Hematopoietic multipotent progenitor cell treated with erythropoietin and hydrocortisone succinate and interleukin-3 and kit ligand, for 15 days (in vitro differentiated cells): ENCODE measurements at places on chromosomes 4 and X.

GRCh38 chr4:166895771-166896170 is 338.5 kb downstream of the SPOCK3 start:
- DNase-seq: no peak

DNA sequence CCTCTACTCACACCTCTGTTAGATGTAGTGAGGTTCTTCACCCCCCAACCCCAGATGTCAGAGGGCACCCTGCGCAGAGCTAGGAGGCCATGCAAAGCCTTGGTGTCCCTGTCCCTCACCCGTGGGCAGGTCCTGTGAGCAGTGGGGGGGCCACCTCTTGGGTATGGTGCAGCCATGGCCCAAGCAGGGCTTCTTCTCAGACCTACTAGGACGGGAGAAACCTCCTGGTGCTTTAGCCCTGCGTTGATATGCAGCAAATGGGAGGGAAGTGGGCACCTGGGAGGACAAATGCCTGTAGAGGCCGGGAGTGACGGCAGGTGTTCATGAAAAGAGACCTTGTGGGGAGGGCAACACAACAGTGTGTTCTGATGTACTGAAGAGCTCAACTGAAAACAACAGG is 38.5 kb upstream of the MSANTD1 start:
- no peak for DNase-seq

DNA sequence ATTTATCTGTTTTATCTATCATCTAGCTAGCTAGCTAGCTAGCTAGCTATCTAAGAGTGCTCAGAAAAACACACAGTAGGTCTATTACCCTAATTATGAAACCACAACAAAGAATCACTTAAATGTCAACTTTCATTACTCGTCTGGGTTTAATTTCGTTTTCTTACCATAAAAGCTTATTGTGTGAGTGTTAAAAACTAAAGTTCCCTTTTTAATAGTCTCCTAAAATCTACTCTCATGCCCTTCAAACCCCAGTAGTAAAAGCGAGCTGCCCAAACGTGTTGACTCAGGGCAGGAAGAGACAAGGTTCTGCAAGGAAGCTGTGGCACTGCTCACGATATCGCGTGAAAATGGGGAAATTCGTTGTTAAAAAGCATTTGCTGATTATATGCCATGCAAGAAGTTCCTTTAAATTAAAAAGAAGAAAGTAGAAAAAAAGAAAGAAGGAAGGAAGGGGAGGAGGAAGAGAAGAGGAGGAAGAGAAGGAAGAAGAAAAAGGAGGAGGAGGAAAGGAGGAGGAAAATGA is 595 bp downstream of the MBNL3 start:
- peak; percentile 51 for DNase-seq

DNA sequence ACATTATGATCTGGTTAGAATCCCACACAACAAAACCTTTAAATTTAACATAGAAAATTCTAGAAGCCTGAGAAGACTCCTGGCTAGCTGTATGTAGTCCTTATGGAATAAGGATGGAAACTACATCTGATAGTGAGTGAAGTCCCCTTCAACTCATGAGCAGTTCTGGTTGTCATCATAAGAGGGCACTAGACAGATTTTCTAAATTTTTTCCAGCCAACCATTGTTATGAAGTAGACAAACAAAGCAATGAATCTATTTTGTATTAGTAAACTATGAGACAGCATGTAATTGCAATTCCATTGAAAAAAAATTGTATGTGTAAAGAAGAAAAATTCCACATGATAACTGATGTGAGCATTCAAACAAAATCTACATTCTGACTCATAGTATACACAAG is 35.2 kb downstream of the PWWP3B start:
- DNase-seq: no peak

- DNase-seq: no peak
These were observed 1477.0 kb downstream of the PCDH7 start for GRCh38 chr4:32196950-32197688.

DNA sequence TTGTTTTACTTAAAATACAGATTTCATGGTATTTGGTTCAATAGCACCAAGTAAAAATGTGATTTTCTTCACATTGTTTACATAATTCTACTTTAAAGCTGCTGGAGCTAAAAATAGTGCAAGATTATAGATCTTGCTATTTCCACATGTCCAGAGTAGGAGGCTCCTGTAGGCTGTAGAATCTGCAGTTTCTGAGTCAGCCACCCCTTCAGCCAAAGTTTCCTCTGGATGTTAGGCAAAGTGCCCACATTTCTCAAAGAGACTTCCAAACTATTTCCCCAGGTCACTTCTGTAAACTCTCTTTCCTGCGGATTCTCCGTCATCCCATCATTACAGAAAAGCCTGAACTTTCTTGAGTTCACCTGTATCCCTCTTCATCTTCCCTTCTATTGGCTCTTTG is 342.5 kb upstream of the FSTL5 start:
- no peak for DNase-seq

- no peak for DNase-seq
These were observed 18.1 kb downstream of the SOWAHB start for GRCh38 chr4:76879731-76880364.

- DNase-seq: no peak
These were observed 24.8 kb downstream of the PDGFC start for GRCh38 chr4:156946516-156947424.

DNA sequence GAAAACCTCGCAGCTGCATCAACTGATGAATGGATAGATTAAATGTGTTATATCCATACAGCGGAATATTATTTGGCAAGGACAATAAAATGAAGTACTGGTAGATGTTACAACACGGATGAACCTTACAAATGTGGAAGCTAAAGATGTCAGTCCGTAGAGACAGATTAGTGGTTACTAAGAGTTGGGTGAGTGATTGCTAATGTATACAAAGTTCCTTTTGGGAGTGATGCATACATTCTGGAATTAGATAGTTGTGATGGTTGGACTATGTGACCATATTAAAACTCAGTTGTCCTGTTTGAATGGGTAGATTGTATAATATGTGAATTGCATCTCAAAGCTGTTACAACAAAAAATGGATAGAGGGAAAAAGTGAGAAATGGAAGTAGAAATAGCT is 2.8 kb downstream of the FIP1L1 start:
- DNase-seq: no peak

DNA sequence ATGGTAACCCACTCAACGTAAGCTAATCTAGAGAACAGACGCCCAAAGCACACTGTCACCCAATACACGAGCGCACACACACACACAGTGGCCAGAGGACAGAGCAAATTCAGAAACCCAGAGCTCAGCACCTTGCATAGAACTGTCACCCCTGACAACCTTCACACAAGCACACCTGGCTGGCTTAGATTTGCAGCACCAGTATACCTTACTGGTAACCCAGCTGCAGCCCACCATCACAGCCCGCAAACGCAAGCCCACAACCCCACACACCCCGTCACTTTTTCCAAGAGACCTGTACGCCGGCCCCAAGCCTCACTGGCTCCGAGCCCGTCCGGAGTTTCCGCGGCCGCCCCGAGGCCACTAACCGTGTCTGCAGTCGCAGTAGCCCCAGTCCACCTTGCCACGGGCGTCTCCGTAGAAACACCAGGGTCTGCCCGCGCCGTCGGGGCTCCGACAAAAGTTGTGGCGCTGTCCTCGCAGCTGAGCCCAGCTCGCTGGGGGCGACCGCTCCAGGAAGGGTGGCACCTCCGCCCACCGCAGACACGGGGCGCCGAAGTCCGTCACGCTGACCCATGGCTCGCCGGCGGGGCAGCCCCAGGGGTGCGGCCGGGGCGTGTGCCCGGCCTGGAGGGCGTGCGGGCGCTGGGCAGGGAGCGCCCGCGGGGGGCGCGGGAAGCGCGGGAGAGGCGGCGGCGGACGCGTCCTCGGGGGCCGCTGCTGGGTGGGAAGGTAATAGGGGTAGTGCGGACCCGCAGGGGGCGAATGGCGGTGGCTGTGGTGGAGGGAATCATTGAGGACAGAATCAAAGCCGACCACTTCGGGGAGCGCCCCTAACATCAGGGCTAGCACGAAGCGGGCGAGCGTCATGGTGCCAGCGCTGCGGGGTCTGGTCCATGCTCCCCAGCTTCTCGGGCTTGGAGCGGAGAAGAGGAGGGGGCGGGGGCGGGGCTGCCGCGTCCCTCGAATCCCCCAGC is 664 bp downstream of the PRSS12 start:
- DNase-seq: no peak

- DNase-seq: peak; percentile 70
These were observed 8.9 kb upstream of the RENBP start for GRCh38 chrX:153953342-153953830.

DNA sequence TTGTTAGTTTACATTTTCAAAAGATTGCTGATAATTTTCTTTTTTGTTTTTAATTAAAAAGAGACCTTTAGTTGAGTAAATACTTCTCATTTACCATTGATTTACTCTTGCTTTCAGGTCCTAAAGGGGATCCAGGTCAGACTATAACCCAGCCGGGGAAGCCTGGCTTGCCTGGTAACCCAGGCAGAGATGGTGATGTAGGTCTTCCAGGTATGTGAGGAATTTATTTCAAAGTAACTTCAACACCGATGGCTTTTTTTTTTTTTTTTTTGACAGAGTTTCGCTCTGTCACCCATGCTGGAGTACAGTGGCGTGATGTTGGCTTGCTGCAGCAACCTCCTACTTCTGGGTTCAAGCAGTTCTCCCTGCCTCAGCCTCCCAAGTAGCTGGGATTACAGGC is 135.1 kb downstream of the IRS4 start:
- no peak for DNase-seq

DNA sequence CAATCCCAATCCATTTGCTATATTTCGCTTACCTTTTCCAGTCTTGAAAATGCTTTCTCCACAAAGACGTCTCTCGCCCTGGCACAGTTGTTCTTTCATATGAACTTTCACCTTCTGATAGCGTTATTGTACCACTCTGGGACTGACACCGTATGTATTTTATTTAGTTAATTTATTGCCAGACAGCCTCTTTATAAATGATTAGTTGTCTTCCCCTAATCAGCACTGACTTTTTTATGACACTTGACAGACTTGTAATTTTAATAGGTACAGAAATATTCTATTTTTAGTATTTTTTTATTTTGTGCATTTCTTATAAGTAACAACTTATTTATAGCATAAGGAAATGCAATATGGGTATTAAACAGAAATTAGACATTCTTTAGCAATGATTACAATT is at the start of gene GIMD1:
GIMD1 (minus strand) TSS at position 101 of the 400 bp plus-strand sequence. CDS start 1,343 bp downstream, outside the sequence.
- DNase-seq: no peak

- no peak for DNase-seq
These were observed 49.8 kb upstream of the PRSS48 start for GRCh38 chr4:151227172-151227571.

DNA sequence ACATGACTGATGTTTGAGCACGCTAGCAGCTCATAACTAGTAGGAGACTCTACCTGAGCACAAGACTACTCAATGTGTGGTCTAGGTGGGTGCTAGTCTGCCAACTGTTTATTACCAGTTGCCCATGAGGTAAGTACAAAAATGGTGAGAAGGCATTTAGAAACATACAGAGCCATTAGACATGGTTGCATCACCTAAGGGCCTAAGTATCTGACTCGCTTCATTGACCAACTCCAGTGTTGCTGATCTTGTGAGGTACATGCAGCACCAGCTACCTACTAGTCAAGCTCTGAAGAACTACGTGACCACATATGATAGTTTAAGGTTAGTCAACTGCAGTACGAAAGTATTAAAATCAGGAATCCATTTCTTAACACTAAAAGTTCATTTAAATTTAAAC is 39.9 kb downstream of the APBB2 start:
- DNase-seq: no peak

DNA sequence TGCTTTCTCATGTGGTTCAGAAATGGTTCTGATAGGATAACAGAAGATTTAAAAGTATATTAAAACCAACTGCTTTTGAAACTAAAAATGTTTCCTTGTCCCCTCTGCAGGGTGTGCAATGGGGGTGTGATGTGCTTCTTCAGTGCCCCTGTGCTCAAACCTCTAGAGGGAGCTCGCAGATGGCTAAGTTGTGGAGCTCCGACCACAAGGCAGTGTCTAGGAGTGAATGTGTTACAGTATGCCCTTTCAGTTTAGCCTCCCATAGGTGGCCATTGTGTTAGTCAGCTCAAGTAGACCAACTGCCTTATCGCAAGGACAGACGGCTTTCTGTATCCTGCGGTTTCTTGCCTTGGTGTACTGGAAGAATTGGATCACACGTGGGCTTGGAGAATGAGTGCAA is 130.5 kb downstream of the TENT5D start:
- DNase-seq: no peak
